ENCODE measurements at places on chromosomes 3 and 15.

DNA sequence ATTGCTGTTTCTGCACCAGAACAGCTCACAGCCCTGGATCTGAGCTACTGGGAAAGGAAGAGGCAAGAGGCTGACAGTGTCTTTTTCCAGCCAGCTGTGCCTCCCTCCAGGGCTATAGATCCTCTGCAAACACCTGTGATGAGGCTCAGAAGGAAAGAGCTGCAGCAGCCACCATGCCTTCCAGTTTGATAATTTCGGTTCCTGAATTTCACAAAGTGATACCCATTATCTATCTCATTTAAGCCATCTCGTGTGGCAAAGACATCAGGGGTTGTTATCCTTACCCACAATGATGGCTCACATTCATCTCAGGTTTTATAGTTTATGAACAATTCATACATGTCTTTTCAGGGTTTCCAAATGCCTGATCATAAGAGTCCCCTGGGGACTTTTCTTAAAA, 1.8 kb upstream of the LARP6 start:
- no peak overlapping the region for H3K27ac ChIP-seq
- no peak overlapping the region for H3K4me3 ChIP-seq
- no peaks in the 10 kb centered on the region for H3K36me3 ChIP-seq
- DNase-seq: no peak
- peaks cover 10% of the 10 kb centered on the region for H3K4me1 ChIP-seq

GRCh38 chr15:69861331-69862171, 236.2 kb downstream of the TLE3 start:
- H3K4me3 ChIP-seq: no peak overlapping the region
- H3K4me1 ChIP-seq: no peaks in the 10 kb centered on the region
- DNase-seq: no peak

DNA sequence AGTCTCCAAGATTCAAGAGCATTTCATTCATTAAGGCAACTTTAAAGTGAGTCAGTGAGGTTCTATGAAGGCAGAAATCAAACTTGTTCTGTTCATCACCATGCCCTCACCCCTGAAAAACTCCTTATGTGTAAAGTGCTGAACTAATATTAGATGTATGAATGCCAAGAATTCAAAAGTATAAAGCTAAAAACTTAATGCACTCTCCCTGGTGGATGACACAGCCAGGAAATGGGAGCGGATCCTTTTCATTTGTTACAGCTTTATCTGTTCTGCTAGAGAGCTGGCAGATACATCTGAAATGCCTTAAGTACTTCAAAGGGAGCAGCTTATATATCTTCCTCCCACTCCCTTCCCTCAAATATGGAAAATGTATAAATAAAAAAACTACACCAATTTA, 8.2 kb downstream of the TXNRD3 start:
- peaks cover 19% of the 10 kb centered on the region for H3K36me3 ChIP-seq
- H3K4me3 ChIP-seq: no peak overlapping the region
- no peak for DNase-seq

GRCh38 chr3:20511863-20512505, 326.0 kb upstream of the SGO1 start:
- H3K27ac ChIP-seq: no peak overlapping the region
- H3K27me3 ChIP-seq: no peaks in the 10 kb centered on the region
- DNase-seq: no peak
- H3K4me3 ChIP-seq: no peak overlapping the region
- H3K36me3 ChIP-seq: no peaks in the 10 kb centered on the region
- H3K4me1 ChIP-seq: no peaks in the 10 kb centered on the region
